Ecto neural progenitor cell (in vitro differentiated cells): ENCODE measurements at places on chromosomes 7 and 10.

- DNase-seq = no peak
These were observed 98.0 kb upstream of the ZNF722 start for GRCh38 chr7:63900394-63901203.

GRCh38 chr7:152869677-152870051 lies 110.1 kb downstream of the ACTR3B start:
- DNase-seq = no peak

- DNase-seq = no peak
These were observed 203.5 kb upstream of the PHF14 start for GRCh38 chr7:10770176-10770575.

DNA sequence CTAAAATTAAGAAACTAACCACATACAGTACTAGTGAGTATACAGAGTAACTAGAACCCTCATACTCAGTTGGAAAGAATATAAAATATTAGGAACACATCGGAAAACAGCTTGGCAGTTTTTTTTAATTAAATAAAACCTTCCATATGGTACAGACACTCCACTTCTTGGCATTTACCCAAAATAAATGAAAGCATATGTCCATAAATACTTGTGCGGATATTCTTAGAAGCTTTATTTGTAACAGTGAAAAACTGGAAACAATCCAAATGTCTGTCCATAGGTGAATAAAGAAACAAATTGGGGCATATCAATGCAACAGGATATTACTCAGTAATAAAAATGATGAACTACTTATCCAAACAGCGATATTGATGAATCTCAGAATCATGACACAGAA lies 410.0 kb downstream of the HTR7 start:
- DNase-seq = no peak

- DNase-seq = no peak
These were observed 51.4 kb upstream of the NFKB2 start for GRCh38 chr10:102344067-102344466.

DNA sequence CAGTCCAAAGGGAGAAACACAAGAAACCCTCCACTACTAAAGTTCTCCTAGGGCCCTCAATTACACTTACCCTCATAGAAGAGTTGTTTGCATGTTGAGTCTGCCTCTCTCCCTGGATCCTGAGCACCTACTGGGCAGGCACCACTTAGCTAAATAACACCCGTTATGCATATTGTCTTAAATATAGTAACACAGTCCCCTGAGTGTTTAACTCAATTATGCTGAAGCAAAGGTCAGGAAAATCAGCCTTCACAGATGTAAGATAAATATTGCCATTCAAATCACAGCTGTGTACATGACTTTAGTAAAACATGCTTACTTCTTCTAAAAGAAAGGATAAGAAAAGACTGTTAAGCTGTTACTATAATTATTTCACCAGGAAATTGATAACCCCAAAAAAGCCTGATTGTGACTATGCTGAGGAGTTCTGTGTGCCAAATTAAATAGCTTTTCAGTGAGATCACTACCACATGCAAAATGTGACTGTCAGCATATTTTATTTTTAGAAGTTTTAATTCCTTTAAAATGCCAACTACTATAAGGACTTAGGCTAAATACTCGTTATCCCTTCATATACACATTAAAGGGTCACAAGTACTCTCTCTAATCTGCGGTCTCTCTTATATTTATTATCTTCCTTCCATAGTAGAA lies 733.9 kb upstream of the PHF14 start:
- DNase-seq = no peak

- DNase-seq = no peak
These were observed 48.7 kb upstream of the PTPRZ1 start for GRCh38 chr7:121824276-121824675.

- DNase-seq = no peak
These were observed 14.8 kb downstream of the COBL start for GRCh38 chr7:51301806-51302205.

- DNase-seq = no peak
These were observed 341.6 kb upstream of the KCND2 start for GRCh38 chr7:119931230-119931824.

DNA sequence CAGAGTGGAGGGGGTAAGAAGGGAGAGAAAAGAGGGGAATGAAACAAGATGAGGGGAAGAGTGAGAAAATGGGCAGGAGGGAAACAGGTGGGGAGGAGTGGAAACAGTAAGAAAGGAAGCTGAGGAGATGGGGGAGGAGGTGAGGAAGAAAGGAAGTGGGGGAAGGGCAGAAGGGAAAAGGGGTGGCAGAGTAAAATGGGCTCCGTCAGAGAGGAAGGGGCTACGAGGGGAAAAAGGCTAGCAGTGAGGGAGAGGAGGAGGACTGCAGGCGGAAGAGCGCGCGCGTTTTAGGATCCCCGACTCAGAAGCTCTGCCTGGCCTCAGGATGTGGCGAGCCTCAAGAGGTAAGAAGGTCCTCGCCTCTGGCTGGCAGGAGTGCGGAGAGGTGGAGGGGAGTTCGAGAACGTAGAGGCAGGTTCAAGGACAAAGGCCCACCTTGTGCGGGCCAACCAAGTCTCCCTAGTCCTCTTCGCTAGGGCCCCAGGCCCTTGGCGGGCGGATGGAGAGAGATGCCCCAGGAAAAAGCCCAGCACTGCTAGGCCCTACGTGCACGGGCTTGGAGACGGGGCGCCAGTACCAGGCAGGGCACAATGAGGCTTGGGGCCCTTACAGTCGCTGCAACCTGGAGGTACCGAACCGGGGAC lies 5.8 kb upstream of the NKX2-3 start:
- DNase-seq = no peak

GRCh38 chr7:96330193-96330592 lies 8.3 kb upstream of the SLC25A13 start:
- no peak for DNase-seq

GRCh38 chr7:73901823-73902597 lies 41.1 kb downstream of the TMEM270 start:
- no peak for DNase-seq
